ENCODE measurements at places on chromosomes 2 and 18.

- no peak for DNase-seq
These were observed 267.4 kb upstream of the CHAC2 start for GRCh38 chr2:53500181-53500580.

- no peak for DNase-seq
These were observed 395.8 kb downstream of the PID1 start for GRCh38 chr2:228875152-228875900.

- no peak for DNase-seq
These were observed 32.0 kb downstream of the IMPA2 start for GRCh38 chr18:12013186-12013916.

DNA sequence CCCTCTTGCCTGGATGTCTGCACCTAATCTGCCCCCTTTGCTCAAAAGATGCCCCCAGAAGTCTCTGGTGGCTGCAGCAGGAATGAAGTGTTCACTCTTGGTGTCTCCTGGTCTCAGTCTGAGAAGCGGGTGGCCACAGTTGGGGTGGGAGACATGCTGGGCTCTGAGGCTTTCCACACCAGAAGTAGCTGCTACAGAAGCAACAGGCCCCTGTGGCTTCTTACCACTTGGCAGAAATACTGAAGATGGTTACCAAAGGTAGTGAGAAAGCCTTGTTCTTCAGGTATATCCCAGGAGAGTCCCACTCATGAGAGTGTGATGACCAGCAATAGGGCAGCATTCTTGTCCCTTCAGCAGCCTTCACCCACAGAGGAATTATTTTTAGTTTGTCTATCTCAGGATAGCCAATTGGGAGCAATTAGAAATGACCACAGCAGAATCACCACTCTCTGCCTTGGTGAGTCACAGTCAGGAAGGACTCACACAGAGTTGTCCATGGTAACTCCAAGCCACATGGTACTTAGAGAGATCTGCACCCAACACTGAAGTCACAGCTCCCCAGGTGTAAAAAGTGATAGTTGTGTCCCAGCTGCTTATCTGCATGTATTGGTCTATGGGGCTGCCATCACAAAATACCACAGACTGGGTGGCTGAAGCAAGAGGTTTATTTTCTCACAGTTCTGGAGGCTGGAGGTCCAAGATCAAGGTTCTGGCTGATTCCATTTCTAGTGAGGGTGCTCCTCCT lies 169.8 kb upstream of the ID2 start:
- DNase-seq: no peak

DNA sequence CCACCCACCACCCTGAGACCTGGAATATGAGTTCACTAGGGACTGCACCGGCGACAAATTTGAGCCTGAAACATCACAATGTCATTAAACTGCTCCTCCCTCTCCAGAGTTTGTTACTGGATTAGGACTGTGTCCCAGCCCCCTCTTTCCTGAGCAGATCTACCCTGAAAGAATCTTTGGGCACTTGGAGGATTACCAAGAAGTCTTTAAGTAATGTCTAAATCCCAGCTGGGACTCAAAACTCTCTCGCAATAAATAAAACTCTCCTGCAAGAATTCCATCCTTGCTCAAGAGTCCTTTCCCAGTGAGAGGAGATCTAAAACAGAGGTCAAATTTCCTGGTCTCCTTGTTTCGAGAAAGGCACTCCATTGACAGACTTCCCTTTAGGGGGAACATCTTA lies 20.9 kb downstream of the GKN2 start:
- DNase-seq: no peak

DNA sequence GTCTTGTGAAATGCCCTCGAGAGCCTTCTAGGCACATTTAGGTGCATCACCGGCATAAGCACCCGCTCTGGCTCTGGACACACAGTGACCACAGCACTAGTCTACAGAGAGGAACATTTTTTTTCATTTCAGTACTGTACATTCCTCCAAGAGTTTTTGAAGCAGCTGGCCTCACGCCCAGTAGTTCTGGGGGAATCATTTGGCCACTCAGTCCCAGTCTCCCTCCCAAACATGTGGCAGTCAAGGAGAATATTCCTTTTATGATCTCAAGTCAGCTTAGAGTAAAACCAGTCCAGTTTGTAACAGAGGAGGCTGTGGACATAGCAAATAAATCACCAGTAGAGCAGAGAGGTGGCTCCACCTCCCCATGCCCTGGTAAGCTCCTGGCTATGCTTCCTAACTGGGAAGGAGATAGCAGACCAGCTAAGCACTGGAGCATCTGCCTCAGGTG lies 48.1 kb downstream of the KCNE4 start:
- peak; percentile 78 for DNase-seq

GRCh38 chr2:240646176-240646899 lies 21.1 kb downstream of the GPR35 start:
- DNase-seq: no peak

- no peak for DNase-seq
These were observed 68.6 kb upstream of the SPOPL start for GRCh38 chr2:138432971-138433370.

DNA sequence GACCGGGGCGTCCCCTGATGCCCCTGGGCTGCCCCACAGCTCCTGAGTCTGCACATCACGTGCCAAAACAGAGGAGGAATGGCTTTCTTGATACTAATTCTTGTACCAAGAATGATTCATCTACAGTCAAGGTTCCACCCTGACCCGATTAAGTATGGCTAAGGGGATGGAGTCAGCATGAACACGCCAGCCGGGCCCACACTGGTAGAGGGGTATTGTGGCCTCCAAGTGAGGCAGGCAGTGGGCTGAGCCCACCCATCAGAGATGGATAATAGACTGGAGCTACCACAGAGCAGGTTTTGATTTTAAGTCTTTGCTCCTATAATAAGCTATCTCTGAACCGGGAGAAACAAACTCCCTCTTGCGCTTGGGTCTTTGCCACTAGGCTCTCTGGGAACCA lies 17.9 kb upstream of the GNAL start:
- no peak for DNase-seq

- no peak for DNase-seq
These were observed 10.0 kb downstream of the INPP4A start for GRCh38 chr2:98454500-98455235.

GRCh38 chr2:220076734-220077133 lies 449.3 kb downstream of the SLC4A3 start:
- no peak for DNase-seq

GRCh38 chr2:225989809-225990208 lies 590.3 kb downstream of the NYAP2 start:
- DNase-seq: no peak

DNA sequence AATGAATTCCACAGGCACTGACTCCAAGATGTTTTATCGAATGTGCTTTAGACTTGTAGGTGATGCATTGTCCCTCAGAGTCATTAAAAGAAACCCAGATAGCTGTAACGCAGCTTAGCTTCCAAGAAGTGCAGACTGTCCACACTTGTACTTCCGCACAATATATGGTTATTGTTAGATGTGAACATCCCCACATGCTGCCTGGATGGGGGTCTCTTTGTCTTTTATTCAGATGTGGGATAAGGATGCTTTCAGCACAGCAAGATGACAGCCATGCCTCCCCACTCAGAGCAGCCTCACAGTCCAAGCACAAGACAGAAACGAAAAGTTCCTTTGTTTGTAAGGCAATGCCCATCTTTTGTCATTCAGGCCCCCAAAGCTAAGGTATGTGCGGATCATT lies 416.6 kb downstream of the HRH4 start:
- no peak for DNase-seq

DNA sequence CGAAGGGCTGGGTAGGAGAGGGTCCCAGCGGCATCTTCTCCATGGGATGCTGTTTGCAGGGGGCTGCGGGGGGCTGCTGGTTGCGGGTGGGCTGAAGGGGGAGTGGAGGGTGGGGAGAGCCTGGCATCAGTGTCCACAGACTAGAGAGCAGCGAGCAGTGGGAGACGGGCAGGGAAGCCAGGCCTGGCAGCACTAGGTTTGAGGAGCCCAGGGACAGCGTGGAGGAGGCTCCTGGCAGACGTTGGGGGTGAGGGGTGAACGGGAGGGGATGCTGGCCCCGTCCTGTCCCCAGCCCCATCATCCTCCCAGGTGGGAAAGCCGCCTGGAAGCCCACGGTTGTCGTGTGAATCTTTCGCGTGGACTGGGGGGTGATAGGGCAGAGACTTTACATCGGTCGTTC lies 48.2 kb upstream of the TFCP2L1 start:
- DNase-seq: no peak

DNA sequence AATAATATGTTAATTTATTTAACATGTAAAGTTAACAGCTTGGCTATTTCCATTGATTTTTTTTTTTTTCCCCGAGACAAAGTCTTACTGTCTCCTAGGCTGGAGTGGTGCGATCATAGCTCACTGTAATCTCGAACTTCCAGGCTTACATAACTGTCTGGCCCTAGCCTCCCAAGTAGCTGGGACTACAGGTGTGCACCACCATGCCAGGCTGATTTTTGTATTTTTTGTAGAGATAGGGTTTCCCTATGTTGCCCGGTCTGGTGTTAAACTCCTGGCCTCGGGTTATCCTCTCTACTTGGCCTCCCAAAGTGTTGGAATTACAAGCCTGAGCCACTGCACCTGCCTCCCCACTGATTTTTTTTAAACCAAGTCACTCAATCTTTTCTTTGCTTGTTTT lies 32.5 kb upstream of the KLHL14 start:
- no peak for DNase-seq

DNA sequence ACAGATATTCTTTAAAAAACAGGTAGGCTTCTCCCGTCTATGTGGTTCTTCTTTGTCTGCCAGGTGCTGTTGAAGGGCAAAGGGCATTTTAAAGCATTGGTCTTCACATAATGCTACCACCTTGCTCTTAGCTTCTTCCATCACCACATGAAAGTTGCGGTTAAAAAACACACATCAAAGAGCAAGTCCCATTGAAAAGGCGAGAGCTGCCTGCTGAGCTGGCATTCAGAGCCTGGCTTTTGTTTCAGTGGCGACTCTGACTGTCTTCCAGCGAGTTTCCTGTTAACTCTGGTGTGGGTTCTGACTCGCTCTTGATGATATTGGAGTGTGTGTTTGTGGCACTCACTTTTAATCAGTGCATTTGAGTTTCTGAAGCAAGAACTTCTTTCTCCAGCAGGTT lies 624.9 kb upstream of the FANCL start:
- no peak for DNase-seq

GRCh38 chr2:47488870-47489584 lies 86.1 kb downstream of the MSH2 start:
- DNase-seq: no peak

GRCh38 chr2:200585730-200586643 lies at the start of gene AOX1:
Gene AOX1, plus strand, starts transcription at chr2:200586014. Its CDS starts 95 bp downstream, at chr2:200586109.
- DNase-seq: peak; percentile 79

DNA sequence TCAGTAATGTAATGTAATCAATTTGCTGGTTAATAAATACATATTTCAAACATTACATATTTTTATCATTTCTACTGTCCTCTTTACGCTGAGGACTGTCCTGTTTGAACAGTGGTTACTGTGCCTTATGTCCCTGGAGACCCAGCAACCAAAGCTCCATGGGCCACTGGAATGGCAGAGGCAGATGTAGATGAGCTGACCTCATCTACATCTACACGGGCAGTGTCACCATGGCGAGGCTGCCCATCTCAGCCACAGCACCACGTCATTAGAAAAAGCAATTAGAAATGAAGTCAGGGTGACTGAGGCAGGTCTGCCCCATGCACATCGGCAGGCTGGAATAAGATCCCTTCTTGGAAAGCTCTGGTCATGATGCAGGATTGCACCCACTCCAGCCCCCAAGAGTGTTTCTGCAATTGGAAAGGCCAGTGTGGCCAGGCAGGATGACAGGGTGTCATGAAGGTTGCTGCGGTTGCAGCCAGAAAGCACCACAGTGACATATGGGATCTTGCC lies 237.5 kb downstream of the NDUFA10 start:
- DNase-seq: peak; percentile 10

DNA sequence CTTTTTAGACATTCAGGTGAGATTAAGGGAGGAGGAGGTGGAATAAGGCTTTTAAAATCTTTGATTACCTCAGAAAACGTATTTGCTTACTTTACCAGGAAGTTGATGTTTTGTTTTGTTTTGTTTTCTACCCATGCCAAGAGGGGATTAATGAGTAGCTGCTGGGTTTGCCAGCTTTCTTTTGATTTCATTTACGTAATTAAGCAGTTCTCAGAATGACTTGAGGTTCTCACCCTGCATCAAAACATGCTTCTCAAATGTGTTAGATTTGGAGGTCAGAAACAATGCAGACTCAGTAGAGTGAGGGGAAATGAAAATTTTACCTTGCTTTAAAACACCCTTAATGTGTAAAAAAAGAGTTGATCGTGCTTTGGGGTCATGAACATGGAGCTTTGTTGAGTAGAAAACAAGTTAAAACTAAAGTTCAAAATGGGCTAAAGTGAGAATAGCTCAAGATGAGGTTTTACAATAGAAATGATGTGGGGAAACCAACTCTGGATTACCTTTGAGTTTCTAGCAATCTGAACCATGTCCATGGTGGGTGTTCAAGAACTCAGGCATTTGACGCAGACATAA lies 217.1 kb upstream of the EPAS1 start:
- no peak for DNase-seq

- no peak for DNase-seq
These were observed 38.8 kb downstream of the APLF start for GRCh38 chr2:68506170-68506569.

- DNase-seq: no peak
These were observed 136.1 kb upstream of the FANCL start for GRCh38 chr2:58377181-58377580.

- no peak for DNase-seq
These were observed 505.7 kb upstream of the KLHL29 start for GRCh38 chr2:22879009-22879863.

GRCh38 chr2:25672494-25673299 lies 680 bp downstream of the DTNB start:
- DNase-seq: peak; percentile 66

GRCh38 chr2:165795011-165795410 lies 964 bp upstream of the GALNT3 start:
- no peak for DNase-seq

GRCh38 chr2:8750221-8750620 lies 68.4 kb downstream of the ID2 start:
- no peak for DNase-seq

- no peak for DNase-seq
These were observed 52.9 kb downstream of the SCG2 start for GRCh38 chr2:223549215-223549614.

GRCh38 chr18:41378598-41378997 lies 576.4 kb upstream of the PIK3C3 start:
- no peak for DNase-seq

- DNase-seq: no peak
These were observed 28.7 kb upstream of the LRRC30 start for GRCh38 chr18:7202169-7202568.

All from sciatic nerve (tissue), 2 donors.